Activated gamma-delta T cell treated with anti-CD3 and anti-CD28 coated beads, Interleukin-2, amount 50 U/mL, for 16 hours (primary cell): ENCODE measurements at places on chromosomes 16 and 17.

GRCh38 chr16:73560497-73560896, 512.6 kb upstream of the ZFHX3 start:
- no peak for DNase-seq

DNA sequence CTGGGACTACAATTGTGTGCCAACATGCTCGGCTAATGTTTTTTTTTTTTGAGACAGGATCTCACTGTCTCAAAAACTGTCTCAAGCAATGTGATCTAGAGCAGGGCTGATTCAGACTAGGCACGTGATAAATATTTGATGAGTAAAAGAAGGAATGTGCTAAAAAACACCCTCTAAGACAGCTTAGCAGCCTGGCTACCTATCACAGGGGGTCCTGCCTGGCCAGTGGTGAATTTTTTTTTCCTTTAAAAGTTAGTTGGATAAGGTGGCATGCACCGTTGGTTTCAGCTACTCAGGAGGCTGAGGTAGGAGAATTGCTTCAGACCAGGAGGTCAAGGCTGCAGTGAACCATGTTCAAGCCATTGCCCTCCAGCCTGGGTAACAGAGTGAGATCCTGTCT, 14.8 kb upstream of the GPATCH8 start:
- DNase-seq = no peak

DNA sequence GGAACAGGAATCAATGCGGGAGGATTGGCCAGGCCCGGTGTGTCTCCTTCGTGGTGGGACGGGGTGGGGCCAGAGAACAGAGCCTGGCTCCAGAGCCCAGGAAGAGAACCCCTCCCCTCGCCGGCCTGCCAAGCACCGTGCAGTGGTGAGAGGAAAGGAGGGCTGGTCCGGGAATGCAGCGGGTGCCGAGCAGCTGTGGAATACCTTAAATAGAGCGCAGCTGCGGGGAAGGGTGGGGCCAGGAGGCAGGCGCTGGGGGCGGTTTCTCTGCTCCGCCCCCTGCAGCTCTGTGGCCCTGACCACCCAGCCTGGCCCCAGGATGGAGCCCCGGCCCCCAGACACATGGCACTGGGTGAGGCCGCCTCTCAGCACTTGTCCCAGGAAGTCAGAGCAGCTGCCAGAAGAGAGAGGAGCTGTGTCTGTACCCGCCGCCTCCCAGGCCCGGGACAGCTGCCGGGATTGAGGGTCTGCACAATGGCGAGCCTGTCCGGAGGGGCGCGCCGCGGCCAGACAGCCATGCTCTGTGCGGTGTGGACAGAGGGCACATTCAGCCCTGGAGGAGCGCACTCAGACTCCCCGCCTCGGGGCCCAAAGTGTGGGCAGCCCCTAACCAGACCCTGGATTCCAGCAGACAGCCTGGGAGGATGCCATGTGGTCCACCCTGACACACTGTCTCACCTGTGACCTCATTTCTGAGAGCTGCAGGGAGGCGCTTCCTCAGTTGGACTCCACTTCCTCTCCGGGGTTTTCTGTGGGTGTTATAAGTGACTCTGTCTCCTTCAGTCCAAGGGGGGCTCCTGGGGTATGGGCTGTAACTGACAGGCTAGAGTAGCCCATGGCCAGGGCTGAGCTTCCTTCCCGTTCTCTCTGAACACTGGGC, 268.8 kb downstream of the SEC14L1 start:
- DNase-seq = no peak

GRCh38 chr16:90032674-90033331, 13.5 kb upstream of the DBNDD1 start:
- DNase-seq = no peak

DNA sequence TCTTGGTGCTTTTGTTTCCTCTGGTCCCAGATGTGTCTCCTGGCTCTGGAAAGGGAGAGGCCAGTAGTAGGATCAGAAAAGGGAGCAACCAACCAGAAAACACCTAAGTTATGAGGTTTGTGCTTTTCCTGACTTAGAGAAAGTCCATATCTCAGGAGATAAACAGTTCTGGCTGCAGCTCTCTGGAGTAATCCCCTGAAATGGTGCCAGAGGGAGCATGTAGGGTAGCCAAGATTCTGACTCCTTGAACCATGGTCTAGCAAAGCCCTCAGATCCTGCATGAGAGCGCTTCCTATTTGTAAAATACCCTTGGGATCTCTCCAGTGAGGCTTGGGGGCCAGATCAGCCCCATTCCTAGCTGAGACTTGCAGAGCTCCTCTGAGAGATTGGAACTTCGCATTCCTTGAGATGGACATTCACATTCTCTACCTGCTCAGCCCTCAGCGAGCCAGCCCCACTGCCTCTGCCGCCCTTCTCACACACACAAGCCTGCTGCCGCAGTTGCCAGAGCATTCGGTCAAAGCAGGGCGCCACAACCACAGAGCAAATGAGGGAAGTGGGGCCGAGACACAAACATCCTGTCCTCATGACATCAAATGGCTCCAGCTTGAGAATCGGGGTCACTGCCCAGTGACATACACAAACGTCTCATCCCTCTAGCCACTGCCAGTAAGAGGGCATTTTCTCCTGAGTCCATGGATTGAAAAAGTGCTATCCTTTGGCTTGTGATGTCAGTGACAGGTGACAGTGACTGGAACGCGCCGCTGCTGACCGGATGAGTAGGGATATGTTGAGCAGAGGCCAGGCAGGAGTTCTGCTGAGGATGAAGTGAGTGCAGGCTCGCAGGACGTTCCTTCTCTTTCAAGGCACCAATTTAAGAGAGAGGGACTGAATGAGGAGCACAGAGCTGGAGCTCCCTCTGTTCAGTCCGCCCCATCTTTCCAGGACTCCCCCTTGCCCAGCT, 5.0 kb downstream of the ABHD15 start:
- DNase-seq = no peak

GRCh38 chr16:7614021-7614795, 281.6 kb downstream of the RBFOX1 start:
- DNase-seq = no peak

DNA sequence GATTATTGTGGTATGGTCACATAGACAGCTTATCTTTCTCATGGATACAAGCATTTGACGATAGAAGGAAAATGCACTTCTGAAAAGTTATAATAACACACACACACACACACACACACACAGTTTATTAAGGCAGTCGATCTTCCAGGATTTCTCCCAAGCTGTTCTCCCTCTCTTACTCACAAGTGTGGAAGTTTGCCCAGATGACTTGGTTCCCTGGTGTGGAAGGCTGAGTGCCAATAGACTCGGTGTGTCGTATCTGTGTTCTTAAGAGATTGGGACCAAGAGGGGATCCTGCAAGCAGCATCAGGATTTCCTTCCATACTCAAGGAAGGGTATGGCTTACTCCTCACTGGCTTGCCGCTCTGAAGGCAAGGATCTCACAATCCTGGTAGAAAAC, 279.6 kb downstream of the HS3ST3B1 start:
- no peak for DNase-seq

DNA sequence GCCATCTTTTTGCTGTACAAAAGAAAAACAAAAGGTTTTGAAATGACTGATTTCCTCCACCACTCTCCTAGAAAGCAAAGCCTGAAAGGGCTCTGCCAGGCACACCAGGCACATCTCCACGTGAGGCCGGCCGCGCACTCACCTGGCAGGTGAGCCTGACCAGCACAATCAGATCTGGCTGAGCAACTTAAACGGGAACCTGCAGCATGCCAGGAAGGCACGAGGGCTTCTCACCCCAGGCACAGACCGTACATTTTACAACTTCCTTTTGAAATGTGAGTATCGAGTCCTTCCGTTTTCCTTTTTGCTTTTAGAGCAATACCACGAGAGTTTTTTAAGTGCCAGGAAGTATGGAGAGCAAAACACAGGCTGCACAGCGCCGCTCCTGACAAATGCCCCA, 22.5 kb downstream of the SLC38A10 start:
- DNase-seq = no peak

DNA sequence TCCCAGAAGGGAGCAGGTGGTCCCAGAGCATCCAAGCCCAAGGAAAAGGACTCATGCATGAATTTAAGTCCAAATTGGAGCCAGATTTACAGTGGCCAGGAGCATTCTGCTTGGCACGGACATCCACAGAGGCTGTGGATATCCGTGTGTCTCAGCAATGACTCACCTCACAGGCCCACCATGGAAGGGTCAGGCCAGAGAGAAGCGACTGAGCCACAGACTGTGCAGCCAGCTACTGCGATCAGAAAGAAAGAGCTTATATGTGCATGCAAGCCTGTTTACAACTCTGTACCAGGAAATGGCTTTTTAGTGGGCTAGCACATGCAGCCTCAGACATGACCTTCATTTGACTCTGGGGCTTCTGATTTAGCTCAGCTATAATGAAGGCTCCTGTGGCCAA, 231.0 kb downstream of the C16orf95 start:
- no peak for DNase-seq
